NCI-H774 (cell line): ENCODE measurements at places on chromosomes 4 and X.

- no peak for DNase-seq
Measured at GRCh38 chr4:85391589-85392410, 83.2 kb upstream of the ARHGAP24 start.

GRCh38 chr4:14168919-14169318 is 541.4 kb upstream of the BOD1L1 start:
- DNase-seq = peak; percentile 12

DNA sequence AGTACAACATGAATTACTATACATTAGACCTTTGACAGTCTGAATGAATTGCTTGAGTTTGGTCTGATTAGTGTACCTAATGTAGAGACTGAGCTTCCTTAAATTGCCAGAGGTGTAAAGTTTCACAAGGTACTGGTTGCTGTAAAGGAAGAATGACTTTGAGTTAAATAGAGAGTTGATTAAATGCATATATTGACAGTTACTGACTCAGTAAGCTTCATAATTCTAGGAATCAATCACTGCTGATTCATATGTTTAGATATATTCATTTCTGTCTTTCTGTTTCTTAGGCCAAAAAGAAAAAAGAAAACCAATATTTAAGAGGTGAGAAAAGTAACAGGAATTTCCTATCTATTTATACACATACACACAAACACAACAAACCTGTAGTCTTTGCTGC is 16.2 kb upstream of the ART3 start:
- DNase-seq = no peak

DNA sequence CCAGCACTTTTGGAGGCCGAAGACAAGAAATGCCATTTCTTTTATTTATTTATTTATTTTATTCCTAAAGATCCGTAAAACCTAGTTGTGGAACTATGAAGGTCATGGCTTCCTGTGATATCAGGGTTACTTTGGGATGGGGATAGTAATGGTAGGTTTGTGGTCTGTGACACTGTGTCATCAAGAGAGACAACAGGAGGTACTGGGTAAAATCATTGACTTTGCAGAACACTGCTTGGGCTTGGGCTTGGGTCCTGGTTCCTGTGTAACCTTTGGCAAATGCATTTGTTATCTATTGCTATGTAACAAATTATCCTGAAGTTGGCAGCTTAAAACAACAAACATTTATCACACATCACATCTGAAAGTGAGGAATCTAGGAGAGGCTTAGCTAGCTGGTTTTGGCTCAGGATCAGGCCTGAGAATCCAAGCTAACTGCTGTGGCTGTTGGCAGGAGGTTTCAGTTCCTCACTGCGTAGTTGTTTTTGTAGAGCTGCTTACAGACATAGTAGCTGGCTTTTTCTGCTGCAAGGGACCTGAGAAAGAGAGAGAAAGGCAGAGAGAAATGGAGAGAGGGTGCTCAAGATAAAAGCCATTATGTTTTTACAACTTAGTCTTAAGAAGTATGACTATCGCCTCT is 576.4 kb upstream of the SLIT2 start:
- DNase-seq = no peak

DNA sequence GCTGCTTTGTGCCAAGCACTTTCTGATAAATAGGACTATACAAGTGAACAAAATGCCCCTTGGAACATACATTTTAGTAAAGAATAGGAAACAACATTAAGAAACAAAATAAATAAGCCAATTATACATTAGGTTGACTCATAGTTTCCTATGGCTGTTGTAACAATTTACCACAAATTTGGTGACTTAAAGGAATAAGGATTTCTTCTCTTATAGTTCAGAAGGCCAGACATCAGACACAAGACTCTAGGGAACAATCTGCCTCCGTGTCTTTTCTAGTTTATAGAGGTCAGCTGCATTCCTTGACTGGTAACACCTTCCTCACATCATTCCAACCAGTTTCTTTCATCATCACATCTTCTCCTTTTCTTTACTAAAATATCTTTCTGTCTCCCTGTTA is 235.9 kb upstream of the PCDH18 start:
- no peak for DNase-seq

DNA sequence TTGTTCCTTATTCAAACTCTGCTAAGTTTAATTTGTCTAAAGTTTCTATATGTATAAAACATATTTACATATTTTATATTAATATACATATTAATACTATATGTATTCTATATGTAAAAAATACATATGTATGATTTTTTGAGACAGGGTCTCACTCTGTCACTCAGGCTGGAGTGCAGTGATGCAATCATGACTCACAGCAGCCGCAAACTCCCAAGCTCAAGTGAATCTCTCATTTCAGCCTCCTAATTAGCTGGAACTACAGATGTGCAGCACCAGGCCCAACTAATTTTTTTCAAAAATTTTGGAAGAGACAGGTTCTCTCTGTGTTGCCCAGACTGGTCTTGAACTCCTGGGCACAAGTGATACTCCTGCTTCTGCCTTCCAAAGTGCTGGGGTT is 684.9 kb downstream of the TRAM1L1 start:
- DNase-seq = no peak
